ENCODE measurements at places on chromosomes 3 and 15. TPM values are rescaled to one million over a fixed set of nuclear protein-coding genes. Genes with fewer than 3 reads are reported as not detected.

Gene FEZF2
- not detected for total RNA-seq

Gene CLDN16
- total RNA-seq, result 0.06 TPM

Gene CACNA2D3
- total RNA-seq, result not detected

Gene LHFPL4
- total RNA-seq, result not detected

Data from bladder microvascular endothelial cell (primary cell).